Activated CD4-positive, alpha-beta T cell treated with anti-CD3 and anti-CD28 coated beads, Interleukin-2, amount 10 ng/mL, durations not matched to agents 7 days and 5 days (primary cell): ENCODE measurements at places on chromosomes 5 and 9. TPM values are rescaled to one million over a fixed set of nuclear protein-coding genes. Genes with fewer than 3 reads are reported as not detected.

Gene PCDHGB5
- total RNA-seq: not detected

Gene FOXD4L5
- 0.27 TPM for total RNA-seq

Gene RPL12
- 1,186 TPM for total RNA-seq

Gene RNF44
- total RNA-seq: 137 TPM

Gene CCL28
- 15.1 TPM for total RNA-seq

Gene F12
- 0.22 TPM for total RNA-seq

Gene SEMA6A
- not detected for total RNA-seq

Gene SPATA31E1
- not detected for total RNA-seq

Gene GFPT2
- total RNA-seq: 0.12 TPM

Gene PCDHB10
- total RNA-seq: not detected

Gene PRR16
- total RNA-seq: not detected

Gene PRR7
- total RNA-seq: 5.3 TPM

Gene ASTN2
- total RNA-seq: 4.1 TPM

Gene PCDHAC2
- total RNA-seq: not detected
